HS-27A (cell line): ENCODE measurements at places on chromosomes 6 and 20.

DNA sequence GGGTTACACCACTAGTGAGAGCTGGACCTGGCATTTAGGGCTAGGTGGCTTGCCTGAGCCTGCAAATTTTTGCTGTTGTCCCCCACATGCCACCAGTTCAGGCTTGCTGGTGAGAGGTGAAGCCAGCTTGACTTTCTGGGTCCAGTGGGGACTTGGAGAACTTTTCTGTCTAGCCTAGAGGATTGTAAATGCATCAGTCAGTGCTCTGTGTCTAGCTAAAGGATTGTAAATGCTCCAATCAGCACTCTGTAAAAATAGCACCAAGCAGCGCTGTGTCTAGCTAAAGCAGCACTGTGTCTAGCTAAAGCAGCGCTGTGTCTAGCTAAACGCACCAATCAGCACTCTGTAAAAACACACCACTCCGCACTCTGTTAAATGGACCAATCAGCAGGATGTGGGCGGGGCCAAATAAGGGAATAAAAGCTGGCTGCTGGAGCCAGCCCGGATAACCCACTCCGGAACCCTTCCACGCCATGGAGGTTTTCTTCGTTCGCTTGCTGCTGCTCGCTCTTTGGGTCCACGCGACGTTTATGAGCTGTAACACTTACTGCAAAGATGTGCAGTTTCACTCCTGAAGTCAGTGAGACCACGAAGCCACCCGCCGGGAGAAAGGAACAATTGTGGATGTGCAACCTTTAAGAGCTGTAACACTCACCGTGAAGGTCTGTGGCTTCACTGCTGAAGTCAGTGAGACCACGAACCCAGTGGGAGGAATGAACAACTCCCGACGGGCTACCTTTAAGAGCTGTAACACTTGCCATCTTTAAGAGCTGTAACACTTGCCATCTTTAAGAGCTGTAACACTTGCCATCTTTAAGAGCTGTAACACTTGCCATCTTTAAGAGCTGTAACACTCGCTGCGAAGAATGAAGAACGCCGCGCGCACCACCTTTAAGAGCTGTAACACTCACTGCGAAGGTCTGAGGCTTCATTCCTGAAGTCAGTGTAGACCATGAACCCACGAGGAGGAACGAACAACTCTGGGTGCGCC lies 27.3 kb downstream of the GMPR start:
- no peak for DNase-seq

GRCh38 chr6:11473008-11473740 lies 64.4 kb upstream of the TMEM170B start:
- DNase-seq: no peak

- no peak for DNase-seq
Observed at GRCh38 chr20:2919518-2920245, 46.4 kb downstream of the PTPRA start.

DNA sequence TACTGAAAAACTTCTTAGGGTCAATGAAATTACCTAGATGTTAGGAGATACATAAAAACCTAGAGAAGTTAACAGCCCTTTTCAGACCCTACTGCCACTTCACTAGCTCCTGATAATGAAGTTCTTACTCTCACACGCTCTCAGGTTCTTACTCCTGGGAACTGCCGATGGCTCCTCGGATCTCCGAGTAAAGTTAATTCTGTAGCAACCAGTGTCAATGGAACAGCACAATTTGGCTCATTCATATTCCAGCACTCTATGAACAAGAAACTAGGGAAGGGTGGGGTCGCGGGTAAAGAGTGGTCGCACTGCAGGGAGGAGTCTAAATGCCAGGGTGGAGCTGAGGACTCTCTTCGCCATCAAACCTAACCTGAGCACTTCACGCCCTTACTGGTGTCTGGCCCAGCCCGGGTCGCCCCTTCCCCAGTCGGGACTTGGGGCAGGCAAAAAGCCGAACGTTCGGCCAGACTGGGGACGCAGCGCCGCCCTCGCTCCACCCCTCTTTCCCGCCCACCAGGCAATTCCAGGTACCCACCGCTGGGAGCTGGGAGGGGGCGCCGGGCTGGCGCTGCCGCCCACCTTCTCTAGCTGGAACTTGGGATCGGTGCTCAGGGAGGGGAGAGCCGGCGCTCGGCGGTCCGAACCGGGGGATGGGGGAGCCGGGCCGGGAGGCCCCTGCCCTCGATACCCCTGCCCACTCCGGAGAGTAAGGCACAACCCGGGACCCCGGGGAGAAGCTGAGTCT lies 744 bp downstream of the RAB23 start:
- DNase-seq: no peak

- DNase-seq: no peak
Observed at GRCh38 chr6:84657486-84657885, 106.9 kb downstream of the TBX18 start.
